ENCODE measurements at places on chromosomes 6 and 20. TPM values are rescaled to one million over a fixed set of nuclear protein-coding genes. Genes with fewer than 3 reads are reported as not detected.

- DNase-seq, result no peak
These were observed 27.8 kb downstream of the SLC23A2 start for GRCh38 chr20:4973330-4974097.

PSMF1 gene
- total RNA-seq, result 81.6 TPM

GRCh38 chr6:75376347-75377024 lies 91.9 kb upstream of the TMEM30A start:
- no peak for DNase-seq

- DNase-seq, result no peak
These were observed 1.1 kb downstream of the OSBPL2 start for GRCh38 chr20:62239278-62239879.

RNF39 gene
- total RNA-seq, result not detected

BMP7 gene
- 22.2 TPM for total RNA-seq

FAM83C gene
- not detected for total RNA-seq

GRCh38 chr20:54176610-54177009 lies 2.8 kb upstream of the CYP24A1 start:
- no peak for DNase-seq

DNA sequence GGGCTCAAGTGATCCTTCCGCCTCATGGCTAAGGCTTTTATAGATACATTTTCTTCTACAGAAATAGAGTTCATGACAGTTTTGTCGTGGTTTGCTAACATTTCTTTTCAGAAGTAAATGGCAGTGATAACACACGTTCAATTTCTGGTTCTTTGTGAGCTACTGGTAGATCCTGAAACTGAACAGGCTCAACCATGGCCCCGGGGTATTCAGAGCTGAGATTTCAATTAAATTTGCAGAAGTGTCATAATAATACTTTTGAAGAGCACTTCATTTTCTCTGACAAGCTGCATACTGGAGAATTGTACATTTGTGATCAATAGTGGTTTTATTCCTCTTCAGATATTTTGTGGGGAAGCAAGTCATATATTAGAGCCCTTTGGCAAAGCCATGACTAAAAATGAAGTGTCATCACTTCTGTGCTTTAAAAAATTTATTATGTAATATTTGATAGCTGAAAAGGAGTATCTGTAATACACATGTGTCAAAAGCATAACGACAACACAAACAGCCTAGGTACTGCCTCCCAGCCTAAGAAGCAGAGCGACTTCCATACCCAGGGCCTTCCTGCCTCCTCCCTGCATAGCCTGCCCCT lies 84.3 kb upstream of the SCP2D1 start:
- DNase-seq, result no peak

DNA sequence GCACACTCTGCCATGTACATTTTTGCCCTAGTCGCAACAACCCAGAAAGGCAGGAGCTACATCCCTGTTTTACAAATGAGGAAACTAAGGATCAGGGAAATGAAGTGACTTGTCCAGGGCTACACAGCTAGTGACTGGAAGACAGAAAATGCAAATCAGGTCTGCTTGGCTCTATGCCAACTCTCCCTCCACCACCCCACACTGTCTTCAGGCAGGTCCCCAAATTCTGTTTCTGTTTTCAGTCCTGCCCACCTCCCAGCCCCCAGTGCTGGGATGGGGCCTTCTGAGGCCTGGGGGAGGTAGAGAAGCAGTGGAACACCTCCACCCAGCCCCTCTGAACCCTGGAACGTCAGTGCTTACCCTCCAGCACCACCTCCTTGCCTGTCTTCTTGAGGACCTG lies 5.1 kb downstream of the SNTA1 start:
- no peak for DNase-seq

DNA sequence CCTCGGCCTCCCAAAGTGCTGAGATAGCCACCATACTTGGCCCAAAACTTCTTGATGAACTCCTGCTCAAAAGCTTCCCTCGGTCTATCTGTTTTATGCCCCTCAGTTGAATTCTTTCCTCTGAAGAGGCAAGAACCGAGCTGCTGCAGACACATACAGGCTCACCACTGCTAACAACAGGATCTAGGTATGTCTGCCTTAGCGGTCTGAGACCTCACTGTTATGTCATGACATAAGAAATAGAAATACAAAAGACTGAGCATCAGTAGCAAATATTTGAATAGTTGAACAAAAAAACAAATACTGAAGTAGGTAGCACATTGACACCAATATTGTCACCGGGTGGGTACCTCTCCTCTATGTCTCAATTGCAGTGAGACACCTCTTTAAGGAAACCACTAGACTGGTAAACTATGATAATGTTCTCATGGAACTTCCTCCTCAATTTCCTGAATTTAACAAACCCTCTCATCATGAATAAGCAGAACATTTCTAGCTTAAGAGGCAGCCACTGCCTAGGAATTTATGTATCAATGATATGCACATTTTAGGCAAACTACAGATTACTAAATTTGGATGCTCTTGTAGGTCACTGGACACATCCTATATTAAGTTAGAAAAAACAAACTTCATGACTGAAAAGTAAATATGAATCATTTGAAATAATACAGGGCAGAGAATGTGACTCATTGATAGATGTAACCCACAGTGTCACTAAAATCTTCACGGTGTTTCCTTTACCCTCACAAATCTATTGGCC lies 9.4 kb upstream of the STXBP5 start:
- no peak for DNase-seq

RAMACL gene
- 0.79 TPM for total RNA-seq

RAET1L gene
- total RNA-seq, result not detected

PSORS1C2 gene
- not detected for total RNA-seq

DNA sequence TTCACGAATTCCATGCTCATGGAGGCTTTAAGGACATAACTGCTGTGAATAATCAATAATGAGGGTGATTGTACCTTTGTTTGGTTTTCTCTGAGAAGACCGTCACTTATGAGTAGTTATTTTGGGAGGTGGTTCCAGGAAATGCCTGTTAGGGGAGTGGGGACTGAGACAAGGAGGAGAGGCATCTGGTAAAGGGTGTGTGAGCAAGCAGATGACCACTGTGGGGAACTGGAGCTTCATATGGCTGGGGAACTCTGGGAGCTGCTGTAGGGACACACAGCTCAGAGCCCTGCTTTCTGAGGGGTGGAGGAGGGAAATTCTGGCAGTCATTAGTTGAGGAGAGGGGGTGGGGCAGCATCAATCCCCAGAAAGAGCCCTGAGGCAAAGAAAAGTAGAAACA lies 71.3 kb upstream of the TINAG start:
- no peak for DNase-seq

DNA sequence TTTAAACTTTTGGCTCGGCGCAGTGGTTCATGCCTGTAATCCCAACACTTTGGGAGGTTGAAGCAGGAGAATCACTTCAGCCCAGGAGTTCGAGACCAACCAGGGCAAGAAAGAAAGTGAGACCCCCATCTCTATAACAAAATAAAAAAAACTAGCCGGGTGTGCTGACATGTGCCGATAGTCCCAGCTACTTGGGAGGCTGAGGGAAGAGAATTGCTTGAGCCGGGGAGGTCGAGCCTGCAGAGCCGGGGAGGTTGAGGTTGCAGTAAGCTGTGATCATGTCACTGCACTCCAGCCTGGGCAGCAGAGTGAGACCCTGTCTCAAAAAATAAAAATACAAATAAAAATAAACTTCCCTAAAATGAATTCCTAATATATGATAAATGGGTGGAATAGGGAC lies 50.4 kb downstream of the ZMYND8 start:
- no peak for DNase-seq

GRCh38 chr6:41039060-41039998 lies at the start of gene UNC5CL:
UNC5CL (minus strand) TSS chr6:41039221; CDS start chr6:41035074, 4,147 bp downstream.
- no peak for DNase-seq

DNA sequence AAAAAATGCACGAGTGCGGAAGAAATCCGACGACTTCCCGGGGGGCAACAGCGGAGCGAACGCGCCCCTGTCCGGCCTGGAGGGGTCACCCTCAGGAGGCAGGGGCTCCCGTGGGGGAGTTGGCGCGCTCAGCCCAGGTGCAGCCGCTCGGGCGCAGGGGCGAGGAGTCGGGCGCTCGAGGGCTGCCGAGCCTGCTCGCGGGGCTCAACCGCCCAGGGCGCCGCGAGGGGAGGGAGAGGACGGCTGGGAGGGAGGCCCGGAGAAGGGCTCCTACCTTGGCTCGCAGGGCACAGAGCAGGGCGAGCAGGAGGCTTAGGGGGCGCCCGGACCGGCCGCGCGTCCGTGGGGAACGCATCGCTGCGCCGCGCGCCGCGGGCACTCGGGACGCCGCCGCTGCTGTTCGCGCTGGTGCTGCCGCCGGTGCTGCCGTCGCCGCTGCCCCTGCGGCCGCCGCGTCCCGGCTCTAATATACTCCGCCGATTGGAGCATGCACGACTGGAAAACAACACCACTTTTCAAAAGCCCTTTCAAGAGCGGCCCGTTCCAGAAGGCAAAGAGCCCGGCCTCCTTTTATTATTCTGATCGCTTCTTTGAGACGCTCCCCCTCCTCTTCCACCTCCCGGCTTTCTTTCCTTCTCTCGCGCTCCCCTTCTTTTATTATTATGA lies 490 bp downstream of the JAG1 start:
- DNase-seq, result no peak

DNA sequence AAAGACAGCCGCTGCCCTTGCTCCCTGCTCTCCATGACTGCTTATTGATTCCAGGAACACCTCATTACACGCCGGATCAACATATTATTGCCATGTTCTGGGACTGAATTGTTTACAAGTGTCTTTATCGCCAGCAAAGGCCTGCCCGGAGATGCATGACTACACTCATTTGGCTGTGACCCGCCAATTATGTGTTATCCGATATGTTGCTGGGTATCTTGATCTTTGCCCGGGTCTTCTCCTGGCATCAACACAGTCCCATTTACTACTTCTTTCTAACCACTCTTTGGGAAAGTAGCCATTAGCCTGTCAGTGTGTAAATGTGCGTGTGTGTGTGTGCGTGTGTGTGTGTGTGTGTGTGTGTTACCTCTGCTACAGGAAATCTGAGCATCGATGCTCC lies 15.4 kb downstream of the LINC00237 start:
- DNase-seq, result no peak

- no peak for DNase-seq
These were observed 333.5 kb downstream of the NRN1 start for GRCh38 chr6:5673019-5673790.

GRCh38 chr6:169169375-169169774 lies 84.3 kb downstream of the THBS2 start:
- peak; percentile 25 for DNase-seq

- DNase-seq, result no peak
These were observed 3.5 kb upstream of the GHRH start for GRCh38 chr20:37265152-37265551.
